ENCODE measurements at places on chromosomes 12 and 14.
A peak's percentile ranks its signal among the peaks of the same experiment; 100 is the strongest.

DNA sequence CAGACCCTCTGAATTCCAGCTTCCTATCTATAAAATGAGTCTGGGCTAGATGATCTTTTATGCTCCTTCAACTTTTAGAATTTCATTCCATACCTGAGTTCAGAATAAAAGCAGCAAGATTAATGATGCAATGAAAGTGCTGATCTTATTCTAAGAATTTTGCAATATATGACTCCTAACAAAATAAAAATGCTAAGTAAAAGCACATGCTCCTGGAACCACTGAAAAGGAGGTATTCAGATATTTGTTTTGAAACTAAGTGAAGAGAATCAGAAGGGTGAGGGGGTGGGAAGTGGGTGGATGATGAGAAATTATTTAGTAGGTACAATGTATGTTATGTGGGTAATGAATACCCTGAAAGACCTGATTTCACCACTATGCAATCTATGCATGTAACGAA, 216.6 kb downstream of the PTPRO start:
- DNase-seq = peak; percentile 23

- DNase-seq = no peak
Measured at GRCh38 chr12:10590966-10591365, 22.4 kb downstream of the MAGOHB start.

GRCh38 chr12:32039347-32039746, 67.3 kb upstream of the BICD1 start:
- no peak for DNase-seq

- DNase-seq = no peak
Measured at GRCh38 chr14:23299986-23300686, 2.5 kb downstream of the PPP1R3E start.

DNA sequence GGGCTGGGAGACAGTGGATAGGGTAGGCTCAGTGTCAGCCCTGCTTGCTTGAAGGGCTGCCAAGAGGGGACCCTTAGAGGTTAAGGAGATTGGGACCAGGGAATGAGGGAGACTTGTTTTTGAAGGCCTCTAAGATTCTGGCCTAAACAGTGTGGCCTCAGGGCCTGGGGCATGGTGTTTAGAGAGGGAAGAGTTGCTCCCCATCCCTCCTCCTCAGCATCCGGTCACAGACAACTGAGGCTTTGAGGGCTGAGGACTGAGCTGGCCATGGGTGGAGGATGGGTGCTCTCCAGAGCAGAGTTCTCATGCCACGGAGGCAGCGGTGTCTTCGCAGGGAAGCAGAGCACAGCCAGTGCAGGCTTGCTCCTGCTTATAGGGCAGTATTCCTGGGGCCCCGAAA, 49.4 kb downstream of the KRT80 start:
- no peak for DNase-seq

GRCh38 chr12:123384318-123384993, 524 bp downstream of the KMT5A start:
- no peak for DNase-seq

DNA sequence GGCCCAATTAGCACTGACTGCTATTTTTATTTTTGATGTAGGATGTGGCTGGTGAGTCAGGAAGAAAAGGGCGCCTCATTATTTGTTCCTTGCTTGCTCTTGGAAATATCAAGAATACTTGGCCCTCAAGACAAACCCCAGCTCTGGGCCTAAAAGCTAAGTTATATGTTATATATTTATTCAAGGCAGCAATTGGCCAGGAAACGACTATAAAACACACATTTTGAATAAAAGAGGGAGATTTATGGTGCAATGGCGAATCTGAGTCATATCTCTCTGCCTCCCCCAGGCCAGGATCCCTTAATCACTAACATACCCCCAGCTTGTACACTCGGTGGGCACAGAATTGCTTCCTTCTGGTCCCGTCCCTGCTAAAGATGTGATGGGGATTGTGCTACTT, 63.3 kb downstream of the TBX5 start:
- DNase-seq = no peak

DNA sequence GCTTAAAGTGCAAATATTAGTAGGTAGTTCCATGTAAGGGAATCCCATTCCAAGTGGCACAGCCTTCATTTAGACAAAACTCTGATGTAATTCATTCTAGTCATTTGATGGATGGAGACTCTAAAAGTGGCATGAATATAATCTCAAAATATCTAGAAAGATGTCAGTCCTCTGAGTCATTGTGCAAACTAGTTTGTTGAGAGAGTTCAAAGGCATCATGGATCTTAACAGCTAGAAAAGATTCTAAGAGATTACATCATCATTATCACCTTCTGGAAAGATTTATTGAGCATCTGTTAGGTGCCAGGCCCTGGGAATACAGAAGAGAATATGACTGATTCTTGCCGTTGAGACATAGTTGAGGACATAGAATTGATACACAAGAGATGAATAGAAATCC, 30.7 kb downstream of the CRADD start:
- DNase-seq = peak; percentile 66

GRCh38 chr12:66491853-66492252, 187.0 kb downstream of the GRIP1 start:
- DNase-seq = no peak

DNA sequence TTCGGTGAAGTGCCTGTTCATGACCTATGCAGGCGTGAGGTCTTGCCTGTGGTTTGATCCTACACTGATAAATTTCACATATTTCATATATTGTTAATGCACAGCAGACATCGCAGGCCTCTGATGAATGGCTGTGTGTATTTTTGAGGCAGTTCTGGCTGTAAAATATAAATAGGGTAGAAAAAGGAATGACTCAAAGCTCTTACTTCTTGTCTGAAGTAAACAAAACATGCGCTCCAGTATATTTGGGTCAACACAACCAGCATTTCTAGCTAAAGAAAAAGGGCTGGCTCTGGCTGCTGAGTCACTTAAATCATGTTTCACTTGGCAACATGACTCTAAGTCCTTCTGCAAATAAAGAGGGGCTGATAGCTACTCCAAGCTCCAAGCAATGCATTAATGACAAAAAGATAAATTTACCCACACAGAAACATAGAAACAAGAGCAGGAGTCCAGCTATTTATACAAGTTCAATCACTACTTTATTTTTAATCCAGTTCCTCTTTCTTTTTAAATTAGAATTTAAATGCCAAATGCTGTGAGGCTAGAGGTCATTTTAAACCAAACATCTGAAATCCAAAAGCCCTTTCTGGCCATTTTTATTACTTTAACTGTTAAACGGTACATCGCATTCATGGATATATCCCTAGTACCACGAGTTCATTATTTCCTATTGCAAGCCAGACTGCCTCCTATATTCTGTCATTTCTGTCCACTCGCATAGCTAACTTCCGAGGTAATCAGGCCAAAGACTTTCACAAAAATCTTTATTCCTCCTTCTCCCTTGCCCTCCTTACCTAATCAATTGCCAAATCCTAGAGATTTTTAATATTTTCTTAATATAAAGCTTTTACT, 54.3 kb upstream of the TMCC3 start:
- peak; percentile 98 for DNase-seq

Measured in iris pigment epithelial cell (primary cell).